M059J (cell line): ENCODE measurements at places on chromosomes 11 and 22.

DNA sequence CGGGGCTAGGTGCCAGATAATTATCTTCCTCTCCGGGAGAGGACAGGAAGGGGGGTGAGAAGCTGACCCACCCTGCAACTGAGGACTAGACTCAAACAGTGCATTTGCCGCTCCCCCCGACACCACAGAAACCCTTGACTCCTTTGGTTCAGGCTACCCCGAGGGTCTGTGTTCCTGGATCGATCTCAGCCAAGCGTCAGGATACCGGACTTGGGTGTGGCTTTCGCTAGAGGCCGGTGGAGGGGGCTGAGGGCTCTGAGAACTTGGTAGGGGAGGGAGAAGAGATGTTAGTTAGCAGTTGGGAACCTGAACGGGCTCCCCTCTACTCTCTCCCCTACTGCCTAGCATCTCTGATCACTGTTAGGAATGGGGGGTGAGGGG lies 840 bp downstream of the SEZ6L start:
- DNase-seq = no peak

- DNase-seq = no peak
Measured at GRCh38 chr11:35090125-35090524, 48.8 kb upstream of the CD44 start.

GRCh38 chr11:22337596-22338485 lies at the start of gene SLC17A6:
Gene SLC17A6 (plus strand): TSS chr11:22338381. CDS start chr11:22338534, 153 bp downstream.
- peak; percentile 41 for DNase-seq

DNA sequence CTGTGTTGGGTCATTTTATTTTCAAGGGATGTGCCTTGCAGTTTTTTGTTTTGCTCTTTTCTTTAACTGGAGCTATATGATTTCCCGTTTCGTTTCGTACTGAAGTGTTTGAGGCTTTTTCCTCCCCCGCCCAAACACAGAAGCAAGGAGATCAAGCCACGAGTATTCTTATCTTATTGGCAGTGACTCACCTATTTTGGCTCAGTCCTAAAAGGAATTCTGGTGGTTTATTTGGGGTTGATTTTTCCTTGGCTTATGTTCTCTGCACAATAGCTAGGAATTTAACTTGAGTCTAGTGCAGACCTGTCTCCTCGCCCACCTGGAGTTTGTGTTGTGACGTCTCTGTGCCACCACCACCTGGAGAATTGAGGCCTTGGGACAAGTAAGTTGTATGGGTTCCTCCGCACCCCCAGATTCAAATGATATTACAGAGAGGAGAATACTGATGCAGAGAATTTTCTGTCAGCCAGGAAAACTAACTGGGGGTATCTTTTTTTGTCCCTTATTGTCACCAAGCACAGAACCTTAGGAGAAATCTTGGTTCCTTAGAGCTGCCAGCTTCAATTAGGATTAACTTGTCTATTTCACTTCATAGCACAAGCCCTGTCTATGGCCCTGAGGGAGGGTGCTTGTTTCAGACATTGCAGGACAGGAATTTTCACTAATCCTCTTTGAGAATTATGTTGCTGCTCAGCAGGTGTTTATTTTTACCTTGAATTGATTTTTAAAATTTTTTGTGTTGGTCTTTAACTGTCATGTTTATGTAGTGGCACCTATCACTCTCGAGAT lies 90.4 kb upstream of the BIRC3 start:
- peak; percentile 91 for DNase-seq

GRCh38 chr11:132977241-132977640 lies 555.1 kb downstream of the OPCML start:
- no peak for DNase-seq

- DNase-seq = no peak
Measured at GRCh38 chr22:43561415-43562178, 149.8 kb downstream of the MPPED1 start.

DNA sequence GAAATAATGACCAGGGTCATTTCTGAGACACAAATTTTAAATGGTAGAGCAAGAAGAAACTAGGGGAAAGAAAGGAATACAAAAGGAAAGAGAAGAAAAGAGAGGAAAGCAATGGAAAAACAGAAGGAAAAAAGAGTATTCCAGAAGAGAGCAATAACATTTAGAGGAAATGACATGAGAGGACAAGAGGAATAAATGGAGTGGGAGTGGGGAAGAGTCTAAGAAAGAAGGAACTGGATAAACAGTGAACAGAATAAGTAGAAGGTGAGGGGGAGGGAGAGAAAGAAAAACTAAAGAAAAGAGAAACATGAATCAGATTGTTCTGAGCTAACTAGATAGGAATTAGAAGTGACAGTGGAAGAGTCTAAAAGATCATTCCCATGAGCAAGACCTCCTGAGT lies 28.4 kb downstream of the PRDM10 start:
- no peak for DNase-seq

- peak; percentile 58 for DNase-seq
Measured at GRCh38 chr22:36355362-36355761, 32.4 kb downstream of the MYH9 start.

- no peak for DNase-seq
Measured at GRCh38 chr22:24687322-24687721, 84.3 kb downstream of the GGT1 start.

DNA sequence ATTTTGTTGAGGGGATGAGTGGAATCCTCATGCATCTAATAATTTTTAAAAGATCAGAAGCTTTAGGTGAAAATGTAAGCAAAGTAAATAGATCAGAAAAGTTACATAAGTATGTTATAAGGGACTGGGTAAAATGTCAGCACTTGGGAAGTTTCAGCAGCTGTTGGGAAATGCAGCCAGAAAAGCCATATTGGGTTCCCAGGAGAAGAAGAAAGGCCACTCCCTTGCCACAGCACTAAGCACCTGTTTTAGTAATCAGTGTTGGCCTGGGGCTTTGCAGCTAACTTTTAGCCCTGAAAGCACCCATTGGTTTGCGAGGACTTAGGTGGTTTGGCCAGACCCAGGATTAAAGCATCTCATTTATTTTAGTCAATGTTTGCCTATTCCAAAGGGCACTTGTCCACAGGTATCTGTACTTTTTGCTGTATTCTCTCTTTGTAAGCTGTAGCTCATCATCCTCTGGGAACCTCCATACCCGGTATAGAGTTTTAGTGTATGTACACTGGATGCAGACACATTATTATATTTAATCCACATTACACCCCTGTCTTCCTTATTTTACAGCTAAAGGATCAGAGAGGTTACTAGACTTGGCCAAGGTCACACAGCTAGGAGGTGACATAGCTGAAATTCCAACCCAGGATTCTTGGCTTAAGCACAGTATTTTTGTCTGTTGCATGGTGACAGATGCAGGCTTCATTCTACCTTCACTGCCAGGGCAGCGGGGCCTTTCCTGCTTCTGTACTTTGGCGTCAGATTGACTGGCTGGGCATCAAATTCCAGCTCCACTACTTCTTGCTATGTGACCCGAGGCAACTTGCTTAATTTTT lies 127.7 kb upstream of the SESN3 start:
- DNase-seq = no peak

- no peak for DNase-seq
Measured at GRCh38 chr11:130066338-130066737, 3.4 kb upstream of the APLP2 start.

DNA sequence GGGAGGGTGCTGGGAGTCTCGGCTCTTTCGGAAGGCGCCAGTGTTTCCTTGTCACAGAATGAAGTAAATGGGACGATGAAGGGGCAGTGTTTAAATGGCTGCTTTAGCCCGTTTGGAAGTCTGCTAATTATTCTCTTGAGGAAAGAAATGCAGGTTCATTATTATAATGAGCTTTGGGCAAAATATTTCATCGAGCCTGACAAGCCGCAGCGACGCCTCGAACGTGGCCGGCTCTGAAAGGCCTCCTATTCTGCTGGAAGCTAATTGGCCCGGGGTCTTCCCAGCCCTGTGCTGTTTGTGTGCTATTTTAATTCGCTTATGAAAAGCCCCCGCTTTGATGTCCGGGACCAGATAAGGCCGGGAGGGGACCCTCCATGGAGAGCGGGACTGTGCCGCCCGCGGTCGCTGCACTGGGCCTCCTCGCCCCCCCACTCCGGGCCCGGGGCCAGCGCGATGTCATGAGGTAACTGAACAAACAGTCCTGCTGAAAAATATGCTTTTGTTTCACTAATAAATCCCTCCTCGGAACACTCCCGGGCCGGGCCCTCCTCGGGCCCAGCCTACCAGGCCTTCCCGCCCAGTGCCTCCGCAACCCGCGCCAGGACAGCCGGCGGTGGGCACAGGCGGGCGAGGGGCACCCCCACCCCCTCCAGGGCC lies 78.4 kb downstream of the CDKN1C start:
- DNase-seq = no peak

- no peak for DNase-seq
Measured at GRCh38 chr22:44642096-44642644, 59.8 kb upstream of the PRR5 start.

GRCh38 chr22:20773793-20774212 lies at the start of gene SERPIND1:
Gene SERPIND1 (plus strand): TSS chr22:20774113. CDS start chr22:20779313, 5,200 bp downstream.
- DNase-seq = no peak

DNA sequence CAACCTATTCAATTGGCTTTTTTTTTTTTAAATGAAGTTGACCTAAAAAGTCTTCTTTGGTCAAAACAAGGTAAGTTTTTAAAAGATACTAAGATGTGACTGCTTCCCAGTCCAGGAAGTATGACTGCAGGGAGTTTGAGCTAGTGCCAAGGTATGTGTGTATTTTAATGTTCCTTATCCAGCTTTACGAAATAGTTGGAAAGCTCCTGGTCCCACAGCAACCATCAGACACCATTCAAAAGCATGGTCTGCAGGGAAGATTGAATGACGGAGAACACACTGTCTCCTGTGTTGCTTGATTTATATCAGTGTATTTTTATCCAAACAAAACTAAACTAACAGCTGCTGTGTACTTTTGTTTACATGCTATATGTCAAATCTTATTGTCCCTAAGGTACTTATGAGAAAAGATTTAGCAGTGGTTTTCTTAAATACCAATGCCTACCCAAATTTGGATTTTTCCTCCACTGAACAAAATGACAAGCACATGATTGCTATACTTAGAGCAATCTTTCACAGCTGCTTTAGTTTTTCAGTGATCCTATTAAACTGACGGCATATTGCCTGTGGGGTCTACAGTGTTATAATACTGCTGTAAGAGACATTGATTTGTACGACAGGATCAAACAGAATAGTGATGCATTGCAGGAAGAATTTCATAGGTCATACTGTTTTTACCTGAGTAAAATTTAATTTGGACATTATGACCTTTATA lies 122.9 kb downstream of the DCDC1 start:
- no peak for DNase-seq

GRCh38 chr11:10824888-10825287 lies 16.2 kb upstream of the EIF4G2 start:
- DNase-seq = no peak

GRCh38 chr11:120186456-120186773 lies 24.4 kb upstream of the OAF start:
- no peak for DNase-seq

GRCh38 chr11:85643191-85643614 lies 4.6 kb upstream of the TMEM126A start:
- peak; percentile 69 for DNase-seq

DNA sequence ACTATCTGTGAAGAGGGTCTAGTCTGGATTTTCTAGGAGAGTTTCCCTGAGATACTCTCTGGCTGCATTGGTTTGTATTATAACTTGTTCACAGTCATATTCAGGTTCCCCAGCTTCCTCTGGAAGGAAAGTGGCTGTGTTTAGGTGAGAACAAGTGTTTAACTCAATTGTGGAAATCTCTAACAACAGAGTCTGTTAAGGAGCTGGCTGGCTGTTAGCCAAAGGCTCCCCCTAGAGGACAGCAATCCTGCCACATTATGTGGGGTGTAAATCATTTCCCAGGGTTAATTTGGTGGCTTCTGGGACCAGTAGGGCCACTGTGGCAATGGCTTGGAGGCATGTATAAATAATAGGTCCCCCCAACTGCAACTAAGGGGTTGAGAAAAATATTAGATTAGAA lies 18.4 kb downstream of the MS4A6E start:
- peak; percentile 43 for DNase-seq

- no peak for DNase-seq
Measured at GRCh38 chr11:17157761-17158160, 50.0 kb downstream of the PIK3C2A start.

DNA sequence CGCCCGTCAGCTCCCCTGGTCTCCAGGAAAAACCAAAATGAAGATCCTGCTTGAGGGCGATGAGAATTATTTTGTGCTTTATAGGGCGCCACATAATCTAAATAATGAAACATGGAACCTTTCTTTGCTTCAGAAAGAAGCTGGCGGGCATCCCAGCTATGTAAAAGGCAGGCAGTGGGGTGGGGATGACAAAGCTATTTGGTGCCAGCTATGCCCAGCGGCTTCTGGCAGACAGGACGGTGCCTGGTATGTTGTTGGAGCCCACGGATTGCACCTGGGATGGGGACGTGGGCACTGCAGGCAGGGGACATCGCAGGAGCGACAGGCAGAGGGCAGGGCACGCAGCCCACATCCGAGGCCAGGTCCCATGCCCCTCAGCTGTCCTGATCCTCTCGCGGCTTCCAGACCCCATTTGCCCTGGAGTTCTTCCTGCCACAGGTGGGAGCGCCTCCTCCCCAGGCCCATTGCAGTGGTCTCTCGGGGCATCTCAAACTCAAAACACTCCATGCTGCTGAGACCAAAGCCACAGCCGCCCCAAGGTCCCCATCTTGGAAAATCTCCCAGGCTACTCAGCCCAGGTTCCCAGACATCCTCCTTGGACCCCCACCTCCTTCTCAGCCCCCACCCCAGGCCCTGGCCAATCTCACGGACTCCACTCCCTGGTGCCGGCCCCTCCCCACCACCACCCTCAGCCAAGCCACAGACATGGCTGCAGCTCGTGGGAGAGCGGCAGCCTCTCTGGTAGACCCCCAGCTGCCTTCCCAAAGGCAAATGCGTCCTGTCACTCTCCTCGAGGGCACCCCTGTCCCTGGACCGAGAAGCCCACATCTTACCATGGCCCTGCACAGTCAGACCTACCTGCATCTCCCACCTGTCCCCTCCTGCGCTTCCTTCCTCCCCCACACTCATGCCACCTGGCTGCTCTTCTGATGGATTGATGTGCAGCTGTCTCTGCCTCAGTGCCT lies 45.7 kb downstream of the SHISAL1 start:
- DNase-seq = peak; percentile 12

GRCh38 chr11:103779054-103779453 lies 257.4 kb upstream of the DDI1 start:
- DNase-seq = no peak

GRCh38 chr11:132742929-132743328 lies 789.4 kb downstream of the OPCML start:
- DNase-seq = no peak

- no peak for DNase-seq
Measured at GRCh38 chr11:32115446-32115845, 24.6 kb downstream of the RCN1 start.

DNA sequence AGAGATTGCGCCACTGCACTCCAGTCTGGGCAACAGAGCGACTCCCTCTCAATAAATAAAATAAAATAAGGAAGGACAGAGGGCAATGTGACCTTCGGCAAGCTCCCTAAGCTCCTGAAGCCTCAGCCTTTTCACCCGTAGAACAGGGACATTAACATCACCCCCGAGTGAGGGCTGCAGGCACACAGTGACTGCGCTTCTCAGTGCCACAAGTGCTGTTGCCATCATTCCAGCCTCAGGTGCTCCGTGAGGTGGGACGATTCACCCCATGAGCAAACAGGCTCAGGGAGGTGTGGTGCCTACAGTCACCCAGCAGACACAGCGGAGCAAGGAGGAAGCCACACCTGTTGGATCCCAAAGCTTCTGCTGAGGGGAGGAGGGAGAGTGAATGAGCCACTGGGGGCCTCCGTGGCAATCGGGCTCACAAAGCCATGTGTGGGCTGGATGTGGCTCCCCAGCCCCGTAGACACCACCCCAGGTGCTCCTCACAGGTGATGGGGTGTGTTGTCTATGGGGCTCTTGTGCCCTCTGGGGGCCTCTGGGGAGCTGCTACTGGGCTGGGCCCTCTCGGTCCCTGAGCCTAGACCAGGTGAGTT lies 9.1 kb upstream of the TCF20 start:
- no peak for DNase-seq
